ENCODE measurements at places on chromosomes 7 and 10.

GRCh38 chr7:146635205-146636032 lies 518.8 kb downstream of the CNTNAP2 start:
- no peak for DNase-seq

GRCh38 chr10:96830511-96831199 lies 1.4 kb upstream of the LCOR start:
- DNase-seq, result no peak

GRCh38 chr10:52933748-52934147 lies 161.2 kb upstream of the MBL2 start:
- DNase-seq, result no peak

- no peak for DNase-seq
Measured at GRCh38 chr10:29344073-29344820, 55.4 kb downstream of the LYZL1 start.

- no peak for DNase-seq
Measured at GRCh38 chr10:14953424-14954000, 384 bp downstream of the DCLRE1C start.

GRCh38 chr7:132475037-132475668 lies 101.1 kb downstream of the PLXNA4 start:
- DNase-seq, result no peak

DNA sequence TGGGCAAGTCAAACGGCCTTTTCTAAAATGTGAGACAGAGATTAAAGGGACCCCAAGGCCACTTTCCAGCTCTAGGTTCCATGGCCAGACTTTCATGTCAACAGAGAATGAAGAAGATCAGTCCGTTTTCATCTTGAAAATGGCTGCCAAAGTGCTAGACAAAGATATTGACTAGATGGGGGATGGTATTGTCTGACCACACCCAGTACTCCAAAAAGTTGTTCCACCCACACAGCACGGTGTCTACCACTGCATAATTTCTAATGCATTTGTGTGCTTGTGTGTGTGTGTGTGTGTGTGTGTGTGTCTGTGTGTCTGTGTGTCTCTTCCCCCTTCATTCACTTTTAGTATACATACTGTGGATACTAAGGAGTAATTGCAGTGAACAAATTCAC lies 1.3 kb downstream of the COL1A2 start:
- DNase-seq, result no peak

GRCh38 chr7:47937065-47937687 lies 11.1 kb downstream of the PKD1L1 start:
- no peak for DNase-seq

GRCh38 chr7:55970561-55970960 lies 6.2 kb downstream of the NIPSNAP2 start:
- no peak for DNase-seq

- DNase-seq, result no peak
Measured at GRCh38 chr7:516606-517456, 2.8 kb downstream of the PDGFA start.

Data from BJ (cell line).